Cardiac septum (tissue), 1 donor: ENCODE measurements at places on chromosomes 3 and 15. TPM values are rescaled to one million over a fixed set of nuclear protein-coding genes. Genes with fewer than 3 reads are reported as not detected.

FETUB gene
- not detected for total RNA-seq

GOLGA6D gene
- total RNA-seq = not detected

TMEM108 gene
- total RNA-seq = 1.3 TPM

SLC51A gene
- 0.51 TPM for total RNA-seq

LTK gene
- 0.65 TPM for total RNA-seq

PLCD1 gene
- 10.1 TPM for total RNA-seq

ARHGAP31 gene
- total RNA-seq = 35.7 TPM

CPLX3 gene
- 0.67 TPM for total RNA-seq

DLEC1 gene
- total RNA-seq = 0.22 TPM

ZCWPW2 gene
- total RNA-seq = 2.1 TPM

LZTFL1 gene
- total RNA-seq = 6.0 TPM

PLIN1 gene
- 3.9 TPM for total RNA-seq

ADAMTS9 gene
- 53.6 TPM for total RNA-seq

CNTN4 gene
- total RNA-seq = 2.8 TPM

SERINC4 gene
- 0.43 TPM for total RNA-seq

CLDN16 gene
- not detected for total RNA-seq

DIS3L gene
- 30.9 TPM for total RNA-seq

PLSCR5 gene
- not detected for total RNA-seq

DHX30 gene
- 48.3 TPM for total RNA-seq

ITPKA gene
- 1.0 TPM for total RNA-seq

CRTAP gene
- 91.7 TPM for total RNA-seq

CYP11A1 gene
- total RNA-seq = 2.5 TPM

C3orf22 gene
- not detected for total RNA-seq

CNTN3 gene
- 1.3 TPM for total RNA-seq

CALML4 gene
- 1.6 TPM for total RNA-seq

TMEM212 gene
- not detected for total RNA-seq

REC114 gene
- not detected for total RNA-seq

DZIP1L gene
- 7.2 TPM for total RNA-seq

CHL1 gene
- 2.5 TPM for total RNA-seq

MYD88 gene
- 8.5 TPM for total RNA-seq

KIF23 gene
- total RNA-seq = 1.3 TPM

RTP3 gene
- not detected for total RNA-seq
